ENCODE measurements at places on chromosomes 4 and X.

DNA sequence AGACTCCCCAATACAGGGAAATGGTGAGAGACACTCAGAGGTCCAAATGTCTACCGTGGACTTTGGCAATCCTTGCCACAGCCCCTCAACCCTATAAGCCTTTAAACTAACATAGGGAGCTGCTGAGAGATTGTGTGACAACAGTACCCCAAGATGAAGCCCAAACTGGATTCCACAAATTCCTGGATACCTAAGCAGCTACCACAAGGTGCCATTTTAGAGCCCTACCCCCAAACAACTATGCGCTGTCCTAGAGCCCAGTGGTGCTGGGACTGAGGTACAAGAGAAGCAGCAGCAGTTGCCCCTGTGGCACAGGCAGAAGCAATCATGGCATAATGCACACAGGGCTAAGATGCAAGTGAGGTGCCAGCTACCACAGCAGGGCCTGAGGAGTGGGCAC is 2.7 kb upstream of the TMPRSS11F start:
- no peak for DNase-seq

DNA sequence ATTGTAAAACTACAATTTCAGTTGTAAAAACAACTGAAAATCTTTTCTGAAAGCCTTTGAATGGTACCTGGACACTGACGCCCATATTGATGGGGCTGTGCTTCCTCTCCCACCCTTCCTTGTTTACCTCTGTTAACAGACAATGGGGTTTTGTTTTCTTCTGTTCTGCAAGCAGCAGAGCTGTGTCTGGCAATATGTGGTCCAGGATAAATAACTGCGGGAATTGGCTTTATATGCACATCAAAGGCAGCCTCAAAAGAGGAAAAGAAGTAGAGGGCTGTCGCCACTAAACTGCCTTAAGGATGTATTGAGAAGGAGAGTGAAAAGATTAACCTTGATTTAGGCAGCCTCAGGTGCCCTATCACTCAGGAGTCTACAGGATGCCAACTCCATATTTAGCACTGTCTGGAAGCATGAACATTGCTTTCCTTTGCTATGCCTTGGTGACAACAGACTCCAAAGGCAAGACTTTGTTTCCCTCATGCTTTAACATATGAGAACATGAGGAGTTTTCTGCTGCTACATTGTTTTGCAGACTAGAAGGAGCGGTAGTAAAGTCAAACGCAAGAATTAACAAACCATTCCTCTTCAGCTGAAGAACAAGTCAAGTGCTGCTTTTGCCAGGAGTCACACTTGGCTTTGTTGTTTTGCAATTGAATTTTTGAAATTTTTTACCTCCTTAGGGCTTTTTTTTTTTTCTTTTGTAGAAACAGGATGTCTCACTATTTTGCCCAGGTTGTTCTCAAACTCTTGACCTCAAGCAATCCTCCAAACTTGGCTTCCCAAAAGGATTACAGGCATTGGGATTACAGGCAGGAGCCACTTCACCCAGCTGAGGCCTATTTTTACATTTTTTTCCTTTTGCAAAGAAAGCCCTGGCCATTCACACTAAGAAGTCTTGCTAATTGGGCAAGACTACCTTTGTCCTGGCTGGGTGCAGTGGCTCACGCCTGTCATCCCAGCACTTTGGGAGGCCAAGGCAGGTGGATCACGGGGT is 3.0 kb downstream of the IL21 start:
- no peak for DNase-seq

GRCh38 chr4:168928346-168928745 is 81.7 kb downstream of the CBR4 start:
- no peak for DNase-seq

GRCh38 chr4:127118681-127119080 is 514.1 kb upstream of the INTU start:
- no peak for DNase-seq

DNA sequence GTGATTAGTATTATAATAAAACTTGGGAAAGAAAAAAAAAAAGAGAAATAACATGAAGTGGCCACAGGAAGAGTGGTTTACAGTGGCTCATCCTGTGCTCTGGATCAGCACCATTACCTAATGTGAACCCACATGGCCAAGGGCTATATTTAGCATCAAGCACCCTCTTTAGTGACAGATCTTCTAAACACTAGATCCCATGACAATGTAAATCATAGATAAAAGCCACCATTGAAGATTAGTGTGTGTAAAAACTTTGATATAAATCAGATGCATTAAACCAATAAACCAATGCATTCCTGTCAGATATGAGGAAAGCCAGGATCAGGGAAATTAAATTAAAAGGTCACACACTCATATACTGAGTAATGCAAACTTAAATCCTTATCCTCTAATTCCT is 400.6 kb upstream of the MAGEB18 start:
- no peak for DNase-seq

DNA sequence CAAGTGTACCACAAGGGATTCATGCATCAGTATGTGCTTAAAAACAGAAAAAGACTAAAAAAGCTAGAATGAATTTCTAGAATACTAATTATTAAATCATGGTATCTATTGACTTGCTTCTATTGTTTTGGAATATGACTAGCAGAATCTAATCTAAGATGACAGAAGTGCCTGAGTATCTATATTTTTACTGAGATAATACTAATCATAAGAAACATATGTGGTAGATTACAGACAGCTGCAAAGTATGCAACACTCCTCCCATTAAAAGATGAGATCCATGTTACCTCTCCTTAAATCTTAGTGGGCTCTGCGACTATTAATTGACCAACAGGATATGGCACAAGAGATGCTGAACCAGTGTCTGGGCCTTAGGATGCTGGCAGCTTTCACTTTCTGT is 89.4 kb downstream of the COL25A1 start:
- DNase-seq, result no peak

DNA sequence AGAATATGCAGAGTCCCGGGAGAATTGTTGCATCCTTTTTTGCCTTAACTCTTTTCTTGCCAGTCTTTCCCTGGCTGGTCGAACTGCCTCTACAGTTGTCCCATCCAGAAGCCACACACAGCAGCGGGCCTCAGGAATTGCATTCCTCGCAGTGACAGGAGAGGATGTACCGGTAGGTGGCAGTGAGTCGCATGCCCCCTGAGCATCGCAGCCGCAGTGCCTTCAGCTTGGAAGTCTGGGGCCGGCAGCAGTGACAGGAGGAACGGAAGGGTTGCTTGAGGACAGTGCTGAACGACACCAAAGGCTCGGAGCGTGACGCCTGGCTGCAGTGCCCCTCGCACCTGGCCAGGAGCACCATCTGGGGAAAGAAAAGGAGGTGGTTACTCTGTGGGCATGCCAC is 23.5 kb downstream of the NDP start:
- no peak for DNase-seq

DNA sequence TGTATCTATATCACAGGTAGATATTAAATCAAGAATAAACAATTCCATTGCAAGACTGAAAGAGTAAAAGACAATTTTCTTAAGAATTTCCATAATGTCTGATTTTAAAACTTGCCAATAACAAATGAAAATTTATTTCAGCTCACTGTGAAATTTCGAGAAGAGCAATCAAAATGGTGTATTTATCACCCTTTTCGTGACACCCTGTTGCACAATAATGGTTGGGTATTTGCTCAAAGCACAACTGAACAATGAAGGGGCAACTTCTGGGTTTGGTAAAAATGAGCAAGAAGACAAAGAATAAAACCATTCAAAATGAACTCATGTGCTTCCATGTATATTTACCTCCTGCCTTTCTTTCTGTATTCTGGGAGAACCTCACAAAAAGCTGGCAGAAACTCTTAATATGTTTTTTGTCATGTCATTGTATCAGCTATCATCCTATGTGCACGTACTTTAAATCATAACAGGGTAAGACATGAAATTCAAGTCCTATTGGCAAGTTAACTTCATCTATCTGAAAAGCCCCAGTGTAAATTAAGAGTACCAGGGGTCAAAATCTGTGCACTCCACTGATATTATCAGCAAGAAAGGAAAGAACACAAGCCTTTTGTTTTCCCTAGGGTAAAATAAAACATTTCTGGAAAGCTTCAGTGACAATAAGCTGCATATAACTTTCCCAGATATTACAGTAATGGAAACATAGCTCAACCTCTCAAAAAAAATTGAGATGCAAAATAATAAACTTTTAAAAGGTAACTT is 126.9 kb upstream of the CBR4 start:
- DNase-seq, result no peak

DNA sequence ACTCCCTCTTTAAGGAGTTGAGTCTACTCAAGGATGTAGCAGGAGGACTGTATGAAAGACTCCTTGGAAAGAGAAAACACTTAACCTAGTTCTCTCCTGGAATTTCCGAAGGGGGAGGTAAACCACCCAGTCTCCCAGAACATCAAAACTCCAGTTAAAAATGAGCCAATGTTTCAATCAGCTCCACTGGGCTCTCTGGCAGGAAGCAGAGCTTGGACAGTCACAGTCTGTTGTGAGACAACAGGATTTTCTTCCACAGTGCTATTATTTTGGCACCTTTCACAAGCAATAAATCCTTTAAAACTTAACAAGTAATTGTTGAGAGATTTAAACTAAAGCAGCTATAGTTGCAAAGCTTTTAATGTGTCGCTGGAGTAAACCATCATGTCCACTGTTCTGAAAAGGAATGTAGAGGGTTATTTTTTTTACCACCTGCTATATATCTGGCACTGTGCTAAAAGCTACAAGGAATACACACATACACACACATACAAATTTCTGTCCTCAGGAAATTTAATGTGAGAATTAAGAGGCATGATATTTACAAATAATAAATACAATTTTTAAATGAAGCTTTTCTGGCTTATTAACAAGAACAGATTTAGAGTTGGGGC is 229.2 kb upstream of the INTU start:
- DNase-seq, result no peak

- no peak for DNase-seq
Observed at GRCh38 chr4:15020502-15021286, 18.4 kb downstream of the CPEB2 start.

DNA sequence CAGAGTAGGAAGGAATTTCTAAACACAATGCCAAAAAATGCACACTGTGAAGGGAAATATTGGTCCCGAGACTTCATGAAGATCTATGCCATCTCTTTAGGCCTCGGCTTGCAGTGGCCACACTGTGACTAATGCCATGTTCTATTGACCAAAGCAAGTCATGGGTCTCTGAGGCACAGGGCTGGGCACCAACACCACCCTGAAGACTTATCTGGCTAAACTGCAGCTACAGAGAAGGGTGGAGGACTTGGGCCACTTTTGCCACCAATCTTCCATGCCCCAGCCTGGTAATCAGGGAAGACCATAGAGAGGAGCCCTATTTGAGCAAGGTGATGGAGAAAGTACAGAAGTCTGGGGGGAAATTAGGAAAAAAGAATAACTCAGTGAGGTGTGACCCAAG is 42.1 kb downstream of the HMX1 start:
- no peak for DNase-seq

DNA sequence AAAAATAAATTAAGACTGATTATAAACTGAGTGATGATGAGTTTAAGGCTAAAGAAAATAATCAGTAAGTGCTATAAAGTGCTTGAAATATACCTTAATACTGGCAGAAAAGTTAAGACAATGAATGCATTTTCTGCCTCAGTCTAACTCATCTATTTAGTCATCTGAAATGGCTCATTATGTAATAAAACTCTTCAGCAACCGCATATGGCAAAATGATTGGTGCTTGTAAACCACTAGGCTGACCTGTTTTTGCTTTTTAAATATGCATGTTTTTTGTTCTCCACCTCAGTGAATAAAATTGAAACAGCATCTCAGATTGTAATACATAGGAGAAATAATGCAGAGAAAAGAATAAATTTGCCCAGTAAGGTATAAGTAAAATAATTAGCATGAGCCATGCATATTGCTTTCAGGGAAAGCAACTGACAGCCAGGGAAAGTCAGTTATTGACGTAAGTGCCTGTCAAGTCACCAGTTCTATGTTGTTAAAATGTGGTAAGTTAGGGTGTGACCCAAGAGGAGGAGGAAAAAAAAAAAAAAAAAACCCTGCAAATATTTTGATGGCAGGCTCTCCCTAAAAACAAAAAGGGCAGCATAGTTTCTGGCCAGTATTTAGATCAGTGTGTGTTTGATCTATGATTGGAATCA is 167.5 kb downstream of the PALLD start:
- DNase-seq, result no peak

GRCh38 chr4:19285146-19285545 is 966.6 kb upstream of the SLIT2 start:
- no peak for DNase-seq

GRCh38 chr4:26821677-26822503 is 38.8 kb upstream of the STIM2 start:
- no peak for DNase-seq

DNA sequence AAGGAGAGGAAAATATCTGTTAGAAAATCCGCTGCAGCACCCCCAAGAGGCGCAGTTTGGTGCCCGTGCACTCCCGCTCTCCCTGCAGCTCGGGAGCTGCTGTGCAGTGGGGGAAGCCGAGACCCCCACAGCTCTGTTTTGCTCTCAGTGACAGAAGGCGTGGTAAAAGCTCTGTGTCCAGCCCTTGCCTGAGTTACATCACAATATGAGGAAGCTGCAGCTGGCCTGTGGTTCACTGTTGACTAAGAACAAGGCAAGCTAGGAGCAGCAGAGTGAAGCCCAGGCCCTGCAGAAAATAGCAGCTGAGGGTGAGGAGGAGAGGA is 88.5 kb upstream of the ADRA2C start:
- DNase-seq, result no peak

GRCh38 chrX:40646489-40647306 is 663 bp downstream of the CXorf38 start:
- DNase-seq, result no peak

GRCh38 chrX:66045894-66046293 is 6.0 kb upstream of the VSIG4 start:
- DNase-seq, result no peak

- no peak for DNase-seq
Observed at GRCh38 chrX:57822398-57822797, 87.9 kb downstream of the ZXDA start.

DNA sequence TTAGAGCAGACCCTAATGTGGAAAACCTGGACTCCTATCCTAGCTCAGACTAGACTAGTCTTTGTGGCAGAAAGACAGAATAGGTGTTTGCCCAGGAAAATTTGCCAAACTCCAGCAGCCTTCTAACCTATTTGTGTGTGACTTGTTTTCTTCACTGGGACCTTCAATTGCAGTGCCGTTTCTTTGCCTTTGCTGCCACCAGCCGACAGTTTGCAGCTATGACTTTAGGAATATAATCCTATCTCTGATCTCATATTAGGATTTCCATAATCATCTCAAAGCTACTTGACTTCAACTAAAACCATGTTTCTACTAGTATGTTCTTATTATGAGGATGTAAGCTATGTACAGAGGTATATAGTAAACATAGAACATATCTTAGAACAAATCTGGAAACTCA is 60.2 kb upstream of the PGAM4 start:
- DNase-seq, result no peak

GRCh38 chr4:90641861-90642599 is 514.8 kb downstream of the CCSER1 start:
- DNase-seq, result no peak

DNA sequence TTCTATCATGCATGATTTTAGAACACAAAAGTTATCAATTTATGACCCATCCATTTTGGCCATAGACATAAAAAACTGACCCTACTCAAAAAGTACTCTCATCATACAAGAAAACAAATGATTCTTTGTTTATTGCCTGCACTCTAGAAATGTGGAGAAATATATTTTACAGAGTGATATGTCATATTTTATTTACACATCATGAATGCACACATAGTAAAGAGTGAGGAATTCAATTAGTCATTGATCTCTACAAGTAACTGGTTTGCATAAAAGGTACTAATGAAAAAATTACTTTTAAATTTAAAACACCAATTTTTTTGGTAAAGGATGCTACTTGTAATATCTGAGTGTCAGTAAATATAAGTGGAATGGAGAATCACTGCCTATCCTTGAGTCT is 242.5 kb upstream of the FAT4 start:
- DNase-seq, result no peak

All from GM12864 (cell line).